ENCODE measurements at places on chromosomes 13 and 19.

DNA sequence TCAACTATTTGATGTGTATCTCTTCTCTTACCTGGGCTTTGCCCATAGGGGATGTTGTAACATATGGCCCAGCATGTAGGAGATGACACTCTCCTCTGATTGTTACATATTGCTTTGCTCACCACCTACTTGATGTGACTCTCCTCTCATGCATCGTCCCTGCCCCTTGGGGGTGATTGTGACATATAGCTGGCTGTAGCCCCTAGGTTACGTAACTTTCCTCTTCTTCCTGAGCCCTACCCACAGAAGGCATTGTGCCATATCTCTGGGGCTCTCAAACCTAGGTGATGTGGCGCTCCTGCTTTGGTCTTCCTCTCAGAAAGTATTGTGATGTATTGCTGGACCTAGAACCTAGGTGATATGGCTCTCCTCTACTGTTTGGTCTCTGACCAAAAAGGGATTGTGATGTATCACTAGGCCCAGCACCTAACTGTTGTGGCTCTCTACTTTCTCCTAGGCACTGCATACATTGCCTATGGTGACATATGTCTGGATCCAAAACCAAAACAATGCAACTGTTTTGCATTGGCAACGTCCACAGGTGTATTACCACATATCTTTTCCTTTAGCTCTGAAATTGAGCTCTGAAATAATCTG, 71.9 kb upstream of the ZNF724 start:
- DNase-seq, result no peak

DNA sequence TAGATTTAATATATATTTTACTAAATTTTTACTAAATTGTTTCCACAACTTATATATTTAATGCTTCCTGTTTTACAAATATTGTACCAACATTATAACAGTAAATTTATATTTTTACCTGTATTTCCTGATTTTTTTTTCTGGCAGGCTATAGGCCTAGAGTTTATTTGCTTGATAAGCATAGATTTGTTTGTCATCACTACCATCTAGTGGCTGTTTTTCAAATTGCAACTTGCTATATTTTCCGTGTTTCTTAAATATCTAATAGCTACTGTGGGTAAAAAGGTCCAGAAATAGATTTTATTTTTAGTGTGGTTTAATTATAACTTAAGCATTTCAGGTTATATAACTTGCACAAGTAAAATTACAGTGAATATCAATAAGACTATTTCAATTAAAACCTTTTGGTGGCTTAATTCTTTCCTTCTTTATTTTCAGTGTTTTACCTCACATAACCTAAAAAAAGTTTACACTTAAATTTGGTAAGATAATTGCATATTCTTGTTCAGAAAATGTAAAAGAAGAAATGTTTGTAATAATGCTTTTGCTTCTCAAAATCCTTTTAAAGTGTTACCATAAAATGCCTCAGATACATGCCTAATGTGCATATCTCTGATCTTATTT, 60.6 kb downstream of the NDFIP2 start:
- no peak for DNase-seq

- no peak for DNase-seq
Measured at GRCh38 chr19:8531470-8531869, 17.5 kb upstream of the ZNF414 start.

- DNase-seq, result no peak
Measured at GRCh38 chr19:12527034-12527836, 24.0 kb downstream of the ZNF564 start.

GRCh38 chr19:2336528-2337328, 8.2 kb downstream of the SPPL2B start:
- no peak for DNase-seq

DNA sequence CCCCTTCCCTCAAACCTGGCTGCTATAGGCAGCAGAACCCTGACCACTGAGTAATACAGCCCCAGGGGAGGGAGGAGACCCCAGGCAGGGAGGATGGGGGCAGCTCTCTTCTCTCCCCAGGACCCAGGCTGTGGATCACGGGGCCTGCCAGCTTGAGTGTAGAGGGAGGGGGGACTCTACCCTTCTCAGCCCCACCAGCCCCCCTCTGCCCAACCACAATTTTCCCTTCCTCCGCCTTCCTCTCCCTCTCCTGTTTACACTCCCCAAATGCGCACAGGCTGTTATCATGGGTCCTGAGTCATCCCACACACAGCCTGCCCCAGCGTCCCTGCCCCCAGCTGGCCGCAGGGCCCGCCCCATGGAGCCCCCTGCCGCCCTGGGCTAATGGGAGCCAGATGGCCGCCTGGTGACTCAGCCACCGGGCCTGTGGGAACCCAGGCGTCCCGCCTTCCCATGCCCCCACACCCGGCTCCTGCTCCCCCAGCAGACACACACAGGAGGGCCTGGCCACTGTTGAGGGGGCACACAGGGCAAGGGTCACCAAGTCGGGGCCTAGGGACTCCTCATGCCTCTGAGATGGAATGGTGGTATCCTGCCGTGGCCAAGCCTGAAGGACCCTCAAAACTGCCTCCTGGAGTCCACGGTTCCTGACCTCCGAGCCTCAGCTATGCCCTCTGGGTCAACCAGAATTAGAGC, 13.6 kb downstream of the CCDC97 start:
- no peak for DNase-seq

DNA sequence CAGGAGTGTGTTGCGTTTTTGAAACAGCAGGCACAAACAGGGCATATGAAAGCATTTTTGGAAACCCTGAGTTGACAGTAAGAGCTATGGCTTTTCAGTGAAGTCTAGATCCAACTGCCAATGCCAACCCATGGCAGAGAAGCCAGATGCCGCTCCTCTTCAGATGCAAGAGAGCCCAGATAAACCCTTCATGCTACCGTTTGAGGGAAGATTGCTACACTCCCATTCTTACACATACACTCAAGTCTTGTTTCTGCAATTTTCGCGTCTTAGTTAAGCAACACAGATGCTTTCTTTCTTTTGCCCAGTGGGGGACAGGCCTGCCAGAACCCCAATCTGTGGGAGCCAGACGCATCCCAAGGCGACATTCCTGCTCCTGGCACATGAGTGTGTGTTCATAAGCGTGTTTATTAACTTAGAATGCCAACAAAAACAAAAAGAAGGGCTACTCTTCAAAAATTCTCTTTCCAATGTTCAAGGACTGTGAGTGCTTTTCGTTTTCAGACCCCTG, 10.4 kb downstream of the BORCS8 start:
- DNase-seq, result no peak

DNA sequence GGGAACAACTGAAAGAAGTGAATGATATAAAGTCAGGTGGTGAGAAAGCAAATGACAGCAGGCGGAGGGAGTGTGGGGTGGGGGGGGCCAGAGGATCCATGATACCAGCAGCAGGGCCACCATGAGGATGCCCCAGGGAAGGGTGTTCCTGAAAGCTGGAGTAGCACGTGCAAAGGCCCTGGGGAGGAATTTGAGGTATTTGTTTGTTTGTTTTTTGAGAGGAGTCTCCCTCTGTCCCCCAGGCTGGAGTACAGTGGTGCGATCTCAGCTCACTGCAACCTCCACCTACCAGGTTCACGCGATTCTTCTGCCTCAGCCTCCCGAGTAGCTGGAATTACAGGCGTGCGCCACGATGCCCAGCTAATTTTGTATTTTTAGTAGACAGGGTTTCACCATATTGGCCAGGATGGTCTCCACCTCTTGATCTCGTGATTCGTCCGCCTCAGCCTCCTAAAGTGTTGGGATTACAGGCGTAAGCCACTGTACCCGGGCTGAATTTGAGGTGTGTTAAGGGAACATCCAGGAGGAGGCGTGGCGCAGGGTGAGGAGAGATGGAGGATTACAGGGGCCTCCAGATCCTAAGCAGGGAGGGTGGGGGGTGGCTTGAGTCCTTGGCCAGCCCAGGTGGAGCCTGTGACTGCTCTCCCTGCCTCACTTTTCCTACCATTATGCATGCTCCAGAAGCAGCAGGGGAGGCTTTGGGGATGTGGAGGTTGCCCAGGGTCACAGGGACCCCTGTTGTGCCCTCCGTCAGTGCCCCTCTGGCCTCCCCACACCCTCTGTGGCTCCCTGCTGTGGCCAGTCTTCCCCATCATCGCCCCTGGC, 12.4 kb upstream of the JUND start:
- no peak for DNase-seq

- no peak for DNase-seq
Measured at GRCh38 chr13:104382951-104383350, 1316.7 kb upstream of the SLC10A2 start.

DNA sequence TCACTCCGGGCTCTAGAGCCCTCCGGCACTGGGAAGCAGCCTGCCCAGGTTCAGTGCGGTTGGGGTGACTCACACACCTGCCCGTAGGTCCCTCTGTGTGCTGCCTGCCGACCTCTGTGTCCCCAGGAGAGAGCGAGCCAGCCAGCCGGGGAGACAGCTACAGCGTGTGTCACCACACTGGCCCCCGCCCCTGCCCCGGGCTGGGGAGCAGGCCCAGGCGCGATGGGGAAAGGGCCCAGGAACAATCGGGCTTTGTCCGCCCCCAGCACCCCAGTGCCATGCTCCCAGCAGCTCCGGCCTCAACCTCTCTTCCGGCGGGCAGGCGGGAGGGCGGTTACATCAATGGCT, at the start of gene KLK6:
Gene KLK6 (minus strand): TSS at position 179 of the 348 bp plus-strand sequence. CDS start 1,487 bp downstream, outside the sequence.
- no peak for DNase-seq

GRCh38 chr19:47275791-47276461, 1.2 kb downstream of the INAFM1 start:
- no peak for DNase-seq

- no peak for DNase-seq
Measured at GRCh38 chr13:41608111-41608838, 150.9 kb downstream of the RGCC start.

- DNase-seq, result no peak
Measured at GRCh38 chr19:34306213-34306661, 51.9 kb downstream of the GARRE1 start.

- DNase-seq, result no peak
Measured at GRCh38 chr13:50136678-50137077, 121.4 kb downstream of the KCNRG start.

DNA sequence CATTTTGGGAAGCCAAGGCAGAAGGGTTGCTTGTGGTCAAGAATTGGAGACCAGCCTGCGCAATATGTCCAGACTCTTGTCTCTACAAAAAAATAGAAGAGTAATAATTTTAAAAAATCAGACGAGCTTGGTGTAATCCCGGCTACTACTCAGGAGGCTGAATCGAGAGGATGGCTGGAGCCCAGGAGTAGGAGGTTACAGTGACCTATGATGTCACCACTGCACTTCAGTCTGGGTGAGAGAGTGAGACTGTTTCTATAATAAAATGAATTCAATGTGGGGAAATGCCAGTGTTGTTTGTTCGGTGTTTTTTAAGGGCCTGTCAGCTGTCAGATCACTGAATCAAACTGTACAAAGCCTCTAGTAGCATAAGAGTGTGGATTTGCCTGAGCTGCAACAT, 1.2 kb upstream of the FBXL3 start:
- no peak for DNase-seq

- DNase-seq, result no peak
Measured at GRCh38 chr13:28819046-28819730, 951 bp upstream of the MTUS2 start.

- DNase-seq, result no peak
Measured at GRCh38 chr13:51955816-51956603, 55.2 kb downstream of the ATP7B start.

DNA sequence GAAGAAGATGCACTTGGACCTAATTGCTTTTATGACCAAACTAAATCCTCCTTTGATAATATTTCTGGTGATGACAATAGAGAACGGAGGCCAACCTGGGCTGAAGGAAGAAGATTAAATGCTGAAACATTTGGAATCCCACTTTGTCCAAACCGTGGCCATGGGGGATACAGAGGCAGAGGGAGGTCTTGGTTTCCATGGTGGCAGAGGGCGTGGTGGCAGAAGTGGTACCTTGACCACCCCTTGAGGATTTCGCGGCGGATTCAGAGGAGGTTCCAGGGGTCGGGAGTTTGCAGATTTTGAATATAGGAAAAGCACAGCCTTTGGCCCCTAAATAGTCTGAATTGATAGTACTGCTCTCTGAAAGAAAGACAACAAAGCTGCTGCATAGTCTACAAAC, 7.2 kb upstream of the LILRB3 start:
- no peak for DNase-seq

GRCh38 chr19:29006057-29006735, 206.8 kb downstream of the UQCRFS1 start:
- DNase-seq, result no peak

DNA sequence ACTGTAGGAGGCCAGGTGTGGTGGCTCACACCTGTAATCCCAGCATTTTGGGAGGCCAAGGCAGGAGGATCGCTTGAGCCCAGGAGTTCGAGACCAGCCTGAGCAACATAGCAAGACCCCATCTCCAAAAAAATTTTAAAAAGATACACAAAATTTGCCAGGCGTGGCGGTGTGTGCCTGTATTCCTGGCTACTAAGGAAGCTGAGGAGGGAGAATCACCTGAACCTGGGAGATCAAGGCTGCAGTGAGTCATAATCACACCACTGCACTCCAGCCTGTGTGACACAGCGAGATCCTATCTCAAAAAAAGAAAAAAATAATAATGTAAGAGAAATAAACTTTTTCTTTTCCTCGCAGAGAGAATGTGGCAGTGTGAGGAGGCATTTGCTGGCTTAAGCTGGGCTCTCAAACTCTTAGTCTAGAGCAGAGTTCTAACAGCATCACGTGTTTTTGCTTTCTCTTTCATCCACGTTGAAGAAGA, 21.1 kb downstream of the FAM187B start:
- DNase-seq, result no peak

DNA sequence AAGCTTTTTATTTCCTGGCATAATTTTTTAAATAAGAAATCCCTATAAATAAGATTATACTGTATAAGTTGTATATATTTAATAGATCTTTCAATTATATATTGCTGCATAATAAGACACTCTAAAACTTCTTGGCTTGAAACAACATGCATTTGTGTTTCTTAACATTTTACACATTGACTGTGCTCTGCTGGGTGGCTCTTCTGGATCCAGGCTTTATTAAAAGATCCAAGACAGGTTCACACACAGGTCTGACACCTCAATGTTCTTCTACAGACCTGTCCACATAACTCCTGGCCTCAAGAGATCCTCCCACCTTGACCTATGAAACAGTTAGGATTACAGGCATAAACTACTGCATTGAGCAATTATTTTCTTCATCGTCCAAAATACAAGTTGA, 77.6 kb upstream of the PCDH17 start:
- no peak for DNase-seq

- no peak for DNase-seq
Measured at GRCh38 chr19:19615086-19615485, 3.4 kb downstream of the PBX4 start.

DNA sequence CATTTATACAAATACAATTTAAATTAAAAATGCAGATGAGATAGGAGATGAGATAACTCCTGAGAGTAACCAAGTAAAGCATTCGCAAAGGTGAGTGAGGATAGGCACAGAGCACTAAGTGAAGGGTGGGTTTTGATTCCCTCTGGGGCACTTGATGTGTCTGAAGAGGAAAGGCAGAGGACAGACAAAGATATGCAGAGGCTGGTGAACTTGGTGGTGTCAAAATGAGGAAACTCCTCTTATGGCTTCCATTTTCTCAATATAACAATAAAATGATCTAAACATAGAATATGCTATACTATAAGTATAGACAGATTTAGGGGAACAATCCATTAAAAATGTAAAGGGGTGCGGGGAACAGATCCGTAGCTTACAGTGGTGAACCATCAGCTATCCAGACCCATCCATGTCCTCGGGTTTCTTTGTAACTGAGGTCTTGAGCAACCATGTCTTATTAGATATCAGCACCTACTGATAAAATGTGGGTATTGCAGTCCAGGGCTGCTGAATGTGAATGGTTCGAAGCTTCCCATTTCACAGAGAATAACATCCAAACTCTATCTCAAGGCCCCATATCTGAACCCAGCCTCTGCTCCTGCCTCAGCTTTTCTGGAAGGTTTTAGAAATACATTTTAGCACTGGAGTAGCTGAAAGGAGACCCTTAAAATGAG, 73.9 kb upstream of the SLC10A2 start:
- DNase-seq, result no peak

All from GM18507 (cell line).